Hippocampal formation (tissue), 2 donors: ENCODE measurements at places on chromosomes 3 and 15.

GRCh38 chr3:128709038-128709437 lies 16.9 kb upstream of the RAB7A start:
- no peak for DNase-seq

DNA sequence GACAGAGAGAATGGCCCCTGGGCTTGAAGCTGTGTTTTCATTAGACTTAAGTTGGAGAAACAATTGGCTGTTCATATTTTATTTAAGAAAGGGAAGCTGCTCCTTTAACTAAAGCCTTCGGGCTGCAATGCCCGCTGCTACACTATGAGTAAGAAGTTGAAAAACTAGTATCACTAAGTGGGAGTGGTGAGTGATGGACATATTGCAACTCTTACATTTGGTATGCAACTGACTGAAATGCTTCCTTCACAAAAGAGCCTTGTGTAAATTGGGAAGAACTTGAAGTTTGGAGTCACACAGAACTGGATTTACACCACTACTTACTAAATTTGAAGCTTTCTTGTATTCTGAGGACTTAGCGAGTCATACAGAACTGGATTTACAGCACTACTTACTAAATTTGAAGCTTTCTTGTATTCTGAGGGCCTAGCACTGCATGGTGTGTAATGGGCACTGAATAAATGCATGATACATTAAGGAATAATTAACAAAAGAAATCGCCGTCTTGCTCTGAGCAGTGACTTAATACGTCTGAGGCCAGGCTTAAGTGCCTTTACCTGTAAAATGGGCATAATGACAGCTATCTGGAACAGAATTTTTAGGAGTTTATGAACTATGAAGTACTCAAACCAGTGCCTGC lies 149.5 kb downstream of the RYR3 start:
- no peak for DNase-seq

- DNase-seq = no peak
These were observed 90.7 kb upstream of the FNDC3B start for GRCh38 chr3:171948674-171949073.

- DNase-seq = peak; percentile 61
These were observed 154.4 kb downstream of the TUSC7 start for GRCh38 chr3:116863822-116864589.

DNA sequence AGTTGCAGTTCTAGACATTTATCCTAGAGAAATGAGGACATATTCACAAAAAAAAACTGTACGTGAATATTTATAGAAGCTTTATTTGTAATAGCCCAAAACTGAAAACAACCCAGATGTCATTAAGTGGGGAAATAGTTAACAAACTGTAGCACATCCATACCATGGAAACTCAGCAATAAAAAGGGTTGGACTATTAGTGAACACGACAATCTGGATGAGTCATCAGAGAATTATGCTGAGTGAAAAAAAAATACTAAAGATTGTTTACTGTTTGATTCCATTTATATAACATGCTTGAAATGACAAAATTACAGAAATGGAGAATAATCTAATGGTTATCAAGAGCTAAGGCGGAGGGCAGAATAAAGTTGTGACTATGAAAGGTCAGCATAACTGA lies 59.5 kb downstream of the CPA3 start:
- DNase-seq = no peak

- no peak for DNase-seq
These were observed 266.9 kb downstream of the KCNMB2 start for GRCh38 chr3:178802993-178803693.

DNA sequence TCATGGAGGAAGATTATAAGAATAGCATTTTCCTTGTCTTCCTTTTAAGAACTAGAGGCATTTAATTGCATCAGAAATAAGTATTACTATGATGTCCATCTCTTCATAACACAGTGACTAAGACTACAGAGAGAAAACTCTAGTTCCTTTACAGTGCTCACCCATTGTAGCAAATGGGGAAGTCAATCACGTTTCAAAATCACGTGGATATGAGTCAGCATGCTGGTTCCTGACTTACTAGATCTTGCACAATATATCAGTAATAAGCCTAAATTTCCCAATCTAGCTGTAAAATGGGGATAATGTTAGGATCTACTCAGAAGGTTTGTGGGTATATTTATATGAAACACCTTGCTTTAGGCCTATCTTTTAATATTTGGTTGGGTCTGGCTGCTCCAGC lies 254.8 kb upstream of the EOMES start:
- DNase-seq = no peak

DNA sequence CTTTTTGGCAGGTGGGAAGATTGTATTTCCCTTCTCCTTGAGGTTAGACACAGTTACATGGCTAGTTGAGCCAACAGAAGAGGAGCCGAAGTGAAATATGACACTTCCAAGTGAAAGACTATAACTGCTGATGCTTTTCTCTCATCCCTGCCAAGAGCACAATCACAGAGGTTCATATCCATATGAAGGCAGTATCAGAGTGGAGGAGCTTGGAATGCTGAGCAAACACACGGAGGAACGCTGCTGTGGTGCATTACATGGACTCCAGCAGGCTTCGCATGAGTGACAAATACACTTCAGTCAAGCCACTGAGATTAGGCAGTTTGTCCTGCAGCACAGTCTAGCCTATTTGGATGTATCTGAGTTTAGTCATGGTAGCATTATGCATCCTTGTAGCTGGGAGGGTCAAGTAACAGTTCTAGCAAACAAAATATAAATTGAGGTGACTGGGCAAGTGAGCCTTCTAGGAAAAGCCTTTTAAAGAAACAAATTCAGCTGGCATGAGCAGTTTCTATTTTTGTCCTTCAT lies 5.4 kb downstream of the IQCF6 start:
- no peak for DNase-seq

DNA sequence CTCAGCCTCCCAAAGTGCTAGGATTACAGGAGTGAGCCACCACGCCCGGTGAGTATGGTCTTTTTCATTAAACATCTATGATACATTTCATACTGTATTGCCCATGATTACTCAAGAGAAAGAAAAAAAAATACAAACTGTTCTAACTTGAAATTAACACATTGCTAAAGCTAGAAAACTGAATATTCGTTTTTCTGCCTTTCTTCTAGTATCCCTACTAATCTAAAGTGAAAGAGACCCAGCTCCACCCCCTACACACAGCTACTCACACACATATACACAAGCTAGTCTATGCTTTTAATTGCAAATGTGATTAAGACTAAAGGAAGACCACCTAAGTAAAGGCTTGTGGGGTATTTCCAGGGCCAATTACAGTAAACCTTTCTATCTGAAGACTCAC lies 43.1 kb downstream of the INO80 start:
- DNase-seq = no peak

DNA sequence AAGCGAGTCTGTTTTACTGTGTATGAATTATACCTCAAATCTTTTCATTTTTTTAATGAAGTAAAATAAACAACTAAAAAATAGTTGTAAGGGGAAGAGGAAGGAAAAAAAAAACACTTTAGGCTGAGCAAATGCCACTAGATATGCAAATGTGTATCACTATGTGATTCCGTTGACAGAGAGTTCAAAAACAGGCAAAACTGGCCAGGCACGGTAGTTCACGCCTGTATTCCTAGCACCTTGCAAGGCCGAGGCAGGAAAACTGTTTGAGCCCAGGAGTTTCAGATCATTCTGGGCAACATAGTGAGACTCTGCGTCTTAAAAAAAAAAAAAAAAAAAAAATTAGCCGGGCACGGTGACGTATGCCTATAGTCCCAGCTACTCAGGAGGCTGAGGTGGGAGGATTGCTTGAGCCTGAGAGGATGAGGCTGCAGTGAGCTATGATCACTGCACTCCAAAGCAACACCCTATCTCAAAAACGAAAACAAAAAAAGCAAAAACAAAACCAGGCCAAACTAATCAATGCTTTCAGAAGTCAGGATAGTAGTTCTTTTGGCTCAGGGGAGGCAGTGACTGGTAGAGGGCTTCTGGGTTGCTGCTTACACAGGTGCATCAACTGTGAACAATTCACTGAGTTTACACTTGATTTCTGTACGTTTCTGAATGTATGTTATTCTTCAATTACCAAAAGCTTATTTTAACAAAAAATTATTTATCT lies 7.4 kb downstream of the PRC1 start:
- no peak for DNase-seq

- DNase-seq = peak; percentile 75
These were observed 157.3 kb upstream of the SMAD3 start for GRCh38 chr15:66907826-66908743.

- no peak for DNase-seq
These were observed 576.4 kb downstream of the FOXP1 start for GRCh38 chr3:71006810-71007785.

GRCh38 chr15:58462547-58462946 lies 30.8 kb downstream of the LIPC start:
- DNase-seq = no peak
